NK-92 treated with Interleukin-12 subunit alpha and Interleukin-12 subunit beta, amount 100 ng/mL, for 24 hours (cell line): ENCODE measurements at places on chromosomes 3 and 15.

- no peak for DNase-seq
These were observed 6.0 kb downstream of the KCNMB3 start for GRCh38 chr3:179244878-179245277.

GRCh38 chr3:56288258-56288657 lies 180.0 kb downstream of the ERC2 start:
- DNase-seq = peak; percentile 2

DNA sequence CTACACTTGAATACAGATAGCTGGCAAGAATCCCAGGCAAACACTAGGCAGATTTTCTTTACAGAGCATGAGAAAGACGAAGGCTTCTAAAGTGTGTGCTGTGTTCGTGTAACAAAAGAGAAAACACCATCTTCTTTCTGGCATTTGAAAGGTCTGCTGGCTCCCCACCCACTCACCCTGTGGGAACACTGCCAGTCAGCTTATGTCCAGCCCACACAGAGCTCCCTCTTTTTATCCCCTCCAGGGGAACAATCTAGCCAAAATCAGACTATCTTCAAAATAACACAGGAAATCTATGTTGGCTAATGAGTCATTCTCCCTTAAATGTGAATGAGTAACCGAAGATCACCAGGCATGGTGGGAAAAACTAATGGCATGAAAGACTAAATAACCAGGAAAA lies 45.6 kb upstream of the PAQR5 start:
- DNase-seq = no peak

DNA sequence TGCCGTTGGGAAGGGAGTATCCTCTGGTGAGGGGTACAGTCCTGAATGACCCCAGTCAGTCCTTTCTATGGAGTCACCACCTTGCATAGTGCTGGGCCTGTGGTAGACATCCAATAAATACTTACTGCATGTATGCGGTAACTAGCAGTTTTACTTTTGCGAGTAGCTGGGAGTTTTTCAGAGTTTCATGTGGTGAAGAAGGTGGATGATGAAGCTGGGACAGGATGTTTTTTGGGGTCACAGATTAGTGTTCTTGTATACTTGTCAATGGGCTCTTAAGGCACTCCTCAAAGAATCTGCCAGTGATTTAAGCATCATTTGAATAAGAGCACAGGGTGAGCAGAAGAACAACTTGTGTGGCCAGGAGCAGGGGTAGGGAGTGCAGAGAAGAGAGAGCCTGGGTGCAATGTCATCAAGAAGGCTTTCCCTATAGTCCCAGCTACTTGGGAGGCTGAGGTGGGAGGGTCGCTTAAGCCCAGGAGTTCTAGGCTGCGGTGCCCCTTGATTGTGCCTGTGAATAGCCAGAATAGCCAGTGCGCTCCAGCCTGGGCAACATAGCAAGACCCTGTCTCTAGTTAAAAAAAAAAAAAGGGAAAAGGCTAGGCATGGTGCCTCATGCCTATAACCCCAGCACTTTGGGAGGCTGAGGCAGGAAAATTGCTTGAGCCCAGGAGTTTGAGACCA lies 22.1 kb downstream of the PPCDC start:
- no peak for DNase-seq

DNA sequence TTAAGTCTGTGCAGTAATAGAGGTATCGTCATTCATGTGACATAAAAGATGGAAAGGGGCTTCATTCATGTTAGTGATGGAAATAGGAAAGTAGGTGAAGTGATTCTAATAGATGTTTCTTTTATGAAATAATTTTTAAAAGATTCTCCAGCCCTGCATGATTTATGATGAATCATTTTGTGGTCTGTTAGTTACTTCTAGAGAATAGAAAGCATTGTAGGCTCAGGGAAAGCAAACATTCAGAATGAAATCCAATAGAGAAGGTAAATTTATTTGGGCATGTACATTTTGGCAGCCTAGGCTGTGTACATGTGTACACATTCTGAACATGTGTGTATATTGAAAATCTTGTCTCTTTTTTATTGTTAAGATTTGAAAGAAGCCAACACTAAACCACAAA lies 23.1 kb downstream of the PPARG start:
- no peak for DNase-seq

DNA sequence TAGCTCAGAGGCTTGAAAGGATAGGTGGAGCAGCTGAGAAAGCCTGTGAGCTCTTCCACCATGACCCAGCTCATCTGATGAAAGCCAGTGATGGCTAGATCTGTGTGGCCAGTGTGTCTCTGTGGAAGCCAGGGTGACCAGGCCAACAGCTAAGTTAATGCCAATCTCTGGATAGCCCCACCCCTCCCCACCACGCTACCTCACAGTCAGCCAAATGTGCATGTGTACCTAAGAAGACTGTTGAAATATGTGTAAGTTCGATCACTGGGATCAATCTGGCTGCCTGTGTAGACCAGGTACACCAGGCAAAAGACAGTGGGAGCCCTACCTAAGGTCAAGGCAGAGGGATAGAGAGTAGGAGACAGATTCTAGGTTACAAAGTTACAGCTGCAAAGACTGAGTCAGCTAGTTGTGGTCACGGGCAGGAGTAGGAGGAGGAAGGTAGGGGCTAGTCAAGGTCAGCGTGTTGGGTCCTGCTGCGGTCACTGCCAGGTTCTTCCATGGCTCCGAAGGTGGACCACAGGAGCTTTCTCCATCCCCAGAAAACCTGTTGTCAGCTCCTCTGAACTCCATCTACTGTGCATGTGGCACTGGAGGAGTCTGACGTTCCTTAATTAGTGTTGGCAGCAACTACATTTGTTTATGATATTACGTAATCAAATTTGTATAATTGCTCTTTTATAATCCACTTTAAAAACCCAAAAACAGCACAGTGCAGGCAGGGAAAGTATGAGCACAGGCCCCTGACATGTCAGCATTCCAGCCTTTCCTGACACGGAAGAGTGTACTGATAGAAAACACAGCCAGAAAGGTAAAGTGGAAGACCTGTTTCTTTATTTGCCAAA lies 318.0 kb downstream of the CLSTN2 start:
- DNase-seq = no peak
